Right atrium auricular region (tissue), 2 donors: ENCODE measurements at places on chromosomes 5 and 9.

GRCh38 chr5:40736103-40736875 lies 19.5 kb downstream of the TTC33 start:
- DNase-seq, result no peak

GRCh38 chr9:123753016-123753415 lies 176.9 kb downstream of the DENND1A start:
- no peak for DNase-seq

- DNase-seq, result no peak
These were observed 70.6 kb downstream of the LMX1B start for GRCh38 chr9:126684345-126684744.

GRCh38 chr9:33931326-33931725 lies 114.4 kb downstream of the UBE2R2 start:
- no peak for DNase-seq

DNA sequence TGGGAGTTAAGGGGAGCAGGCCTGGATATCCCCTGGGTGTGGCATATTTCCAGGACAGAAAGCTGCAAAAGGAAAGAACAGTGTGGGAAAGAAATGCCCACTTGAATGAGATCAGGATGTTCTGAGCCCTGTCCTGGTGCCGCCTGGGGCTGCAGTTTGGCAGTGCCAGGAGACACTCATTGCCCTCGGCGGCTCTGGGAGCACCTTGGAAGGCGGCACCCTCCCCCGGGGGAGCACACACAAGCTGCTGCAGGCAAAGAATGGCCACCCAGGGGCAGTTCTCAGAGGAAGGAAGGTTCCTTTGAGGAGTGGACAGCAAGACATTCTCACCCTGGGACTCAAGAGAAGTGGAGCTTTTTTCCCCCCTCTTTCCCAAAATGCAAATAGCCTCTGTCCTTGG lies 305.3 kb downstream of the NTRK2 start:
- DNase-seq, result no peak

DNA sequence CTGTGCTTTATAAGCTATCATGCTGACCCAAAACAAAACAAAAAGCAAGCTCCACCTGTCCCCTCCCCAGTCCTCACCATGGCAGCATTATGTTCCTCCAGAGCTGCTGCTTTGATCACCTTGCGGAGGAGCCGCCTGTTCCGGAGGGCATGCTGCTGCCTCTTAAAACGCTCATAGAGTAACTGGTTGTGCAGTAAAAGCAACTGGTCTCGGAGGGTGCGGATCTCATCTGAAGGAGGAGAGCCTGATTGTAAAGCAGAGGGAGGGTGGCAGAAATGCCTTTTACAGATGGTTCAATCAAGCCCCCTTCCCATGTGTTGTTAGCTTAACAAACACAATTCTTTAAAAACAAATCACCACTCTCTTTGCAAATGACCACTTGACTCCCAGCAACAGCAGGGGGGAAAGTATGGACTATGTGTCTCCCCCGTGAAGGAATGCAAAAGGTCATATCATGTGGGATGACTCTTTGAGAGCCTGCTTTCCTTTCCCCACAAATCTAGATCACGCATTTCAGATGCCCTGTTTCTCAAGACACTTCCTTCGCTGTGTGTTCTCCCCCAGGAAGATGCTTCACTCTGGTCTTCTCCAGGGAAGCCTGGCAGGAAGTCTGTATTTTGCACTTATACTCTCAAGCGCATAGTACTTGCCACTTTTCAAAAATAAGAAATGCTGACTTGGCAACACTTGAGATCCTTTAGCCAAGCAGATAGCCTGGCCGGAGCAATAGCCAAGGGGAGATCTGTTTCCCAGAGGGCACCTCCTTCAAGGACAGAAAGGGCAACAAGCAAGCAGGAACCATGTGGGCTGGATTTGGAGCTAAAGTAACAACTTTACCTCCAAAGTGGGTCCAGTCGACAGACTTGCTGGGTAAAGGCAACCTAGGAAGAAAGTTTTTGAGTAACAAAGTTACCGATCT lies 25.1 kb downstream of the SPACA9 start:
- no peak for DNase-seq

- DNase-seq, result no peak
These were observed 91.0 kb downstream of the NNT start for GRCh38 chr5:43694027-43694426.

DNA sequence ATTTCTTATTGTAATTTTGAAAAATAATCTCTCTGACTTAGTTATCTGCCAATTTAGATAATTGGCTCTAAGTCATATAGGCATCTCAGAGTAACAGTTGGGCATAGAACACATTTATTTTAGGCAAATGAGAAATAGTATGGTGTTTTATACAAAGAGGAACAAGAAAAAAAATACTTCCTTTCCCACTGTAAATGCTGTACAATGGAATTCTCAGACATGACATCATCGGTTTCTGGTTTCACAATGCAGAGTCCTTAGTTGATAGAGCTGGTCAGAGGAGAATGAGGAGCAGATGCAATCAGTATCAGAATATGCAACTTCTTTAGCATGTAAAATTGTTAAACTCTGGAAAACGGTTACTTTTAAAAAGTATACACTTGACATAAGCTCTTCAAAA lies 49.4 kb downstream of the PLK2 start:
- DNase-seq, result no peak

GRCh38 chr5:177354711-177355110 lies 3.0 kb upstream of the RGS14 start:
- DNase-seq, result no peak

DNA sequence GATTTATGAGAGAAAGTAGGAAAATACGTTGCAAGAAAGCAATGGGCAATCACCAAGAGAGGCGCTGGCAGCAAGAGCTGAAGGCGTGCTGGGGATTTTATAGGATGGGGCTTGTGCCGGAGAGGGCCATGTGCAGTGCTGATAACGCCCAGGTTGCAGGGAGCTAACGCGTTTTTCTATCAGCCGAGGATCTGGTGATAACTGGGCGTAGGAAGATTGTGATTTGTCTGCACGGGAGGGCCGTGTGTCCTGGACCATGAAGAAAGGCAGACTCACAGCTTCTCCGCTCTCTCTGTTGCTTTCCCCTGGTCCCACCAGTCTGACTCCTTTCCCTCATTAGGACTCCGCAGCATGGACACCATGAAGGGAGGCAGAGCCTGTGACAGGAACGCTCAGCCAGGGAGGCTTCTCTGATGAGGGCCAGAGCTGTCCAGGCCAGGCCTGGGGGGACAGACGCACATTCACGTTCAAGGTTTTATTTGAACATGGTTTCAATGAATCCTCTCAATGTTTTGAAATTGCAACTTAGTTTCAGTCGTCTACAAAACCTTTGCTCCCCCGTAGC lies 11.9 kb upstream of the CACNA1B start:
- DNase-seq, result no peak

DNA sequence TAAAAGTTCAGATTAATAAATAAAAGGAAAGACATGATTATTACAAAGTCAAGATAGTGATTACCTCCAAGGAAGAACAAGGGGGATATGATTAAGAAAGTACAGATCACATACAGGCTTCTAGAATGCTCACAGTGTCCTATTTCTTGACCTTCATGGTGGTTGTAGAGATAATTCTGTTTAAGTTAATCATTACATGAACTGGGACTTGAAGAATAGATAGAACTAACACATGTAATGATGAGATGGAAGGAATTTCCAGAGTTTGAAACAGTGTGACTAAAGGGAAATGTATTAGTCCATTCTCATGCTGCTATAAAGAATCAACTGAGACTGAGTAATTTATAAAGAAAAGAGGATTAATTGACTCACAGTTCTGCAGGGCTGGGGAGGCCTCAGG lies 72.7 kb downstream of the LURAP1L start:
- no peak for DNase-seq

- no peak for DNase-seq
These were observed 383.8 kb downstream of the NTRK2 start for GRCh38 chr9:85053206-85053786.

DNA sequence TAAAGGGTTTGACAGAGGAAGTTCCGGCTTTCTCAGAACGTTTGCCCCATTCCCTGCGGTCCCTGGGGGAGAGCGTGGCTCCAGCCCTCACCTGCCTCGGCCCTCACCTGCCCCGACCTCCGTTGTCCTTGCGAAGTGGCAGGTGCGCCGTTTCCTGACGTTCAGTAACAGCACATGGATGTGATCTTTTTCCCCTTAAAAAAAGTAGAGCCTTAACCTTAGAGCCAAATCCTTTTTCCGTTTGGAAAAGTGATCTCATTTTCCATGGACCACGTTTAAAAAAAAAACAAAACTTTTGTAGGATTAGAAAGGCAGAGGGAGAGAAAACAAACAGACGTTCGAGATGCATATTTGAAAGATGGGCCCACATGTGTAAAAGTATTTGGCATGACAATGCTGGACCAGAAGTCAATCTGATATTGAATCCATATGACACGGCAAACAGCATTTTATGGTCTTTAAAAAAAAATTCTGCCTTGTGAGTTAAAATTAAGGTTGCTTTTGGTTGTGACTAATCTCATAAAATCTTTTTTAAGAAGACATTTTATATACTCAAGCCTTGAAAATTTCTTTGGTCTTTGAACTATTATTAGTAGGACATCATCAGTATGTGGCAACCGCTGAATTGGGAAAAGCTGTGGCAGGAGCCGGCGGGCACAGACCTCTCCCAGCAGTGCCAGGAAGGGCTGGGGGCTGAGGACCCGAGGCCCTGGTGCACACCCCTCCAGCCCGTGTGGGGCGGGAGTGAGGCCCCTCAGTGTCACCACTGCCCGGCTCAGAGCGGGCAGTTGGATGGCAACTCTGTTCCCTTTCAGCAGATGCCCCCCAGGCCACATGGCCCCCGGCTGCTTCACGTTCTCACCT lies 42.5 kb upstream of the EXOC3 start:
- DNase-seq, result peak; percentile 40

GRCh38 chr9:131469356-131469755 lies 33.4 kb upstream of the POMT1 start:
- no peak for DNase-seq

GRCh38 chr5:168987543-168988300 lies 313.2 kb downstream of the SLIT3 start:
- peak; percentile 82 for DNase-seq

DNA sequence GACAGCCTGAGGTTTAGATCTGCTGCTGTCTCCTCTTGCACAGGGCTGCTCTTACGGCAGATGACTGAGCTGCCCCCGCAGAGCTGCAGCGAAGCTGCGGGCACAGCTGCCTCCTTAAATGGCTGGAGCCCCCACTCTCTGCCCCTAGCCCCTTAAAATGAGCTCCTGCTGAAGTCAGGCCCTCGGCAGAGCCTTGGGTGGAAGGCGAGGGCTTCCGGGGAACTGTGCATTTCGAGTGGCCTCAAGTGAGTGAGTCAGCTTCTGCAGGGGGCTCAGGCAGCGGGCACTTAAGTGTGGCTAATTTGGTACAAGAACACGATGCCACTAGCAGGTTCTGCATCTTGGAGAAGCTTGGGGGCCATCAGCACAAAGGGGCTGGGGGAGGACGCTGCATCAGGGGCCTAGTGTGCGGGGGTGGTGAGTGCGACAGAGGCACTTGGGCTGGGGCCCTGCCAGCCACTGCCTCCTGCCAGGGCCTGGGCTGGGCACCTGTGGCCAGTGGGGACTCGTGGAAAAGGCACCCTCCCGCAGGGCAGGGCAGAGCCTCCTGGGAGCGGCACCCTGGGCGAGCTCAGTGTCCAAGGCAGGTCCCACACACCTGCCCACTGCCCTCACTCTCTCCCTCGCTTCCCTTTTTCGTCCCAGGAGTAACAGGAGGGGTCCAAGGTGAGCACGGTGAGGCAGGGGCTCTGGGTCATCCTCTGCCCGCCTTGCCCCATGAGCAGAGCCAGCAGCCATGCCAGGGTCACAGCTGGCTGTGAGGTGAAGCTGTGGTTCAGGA lies 28.8 kb upstream of the RNU6ATAC start:
- DNase-seq, result no peak

DNA sequence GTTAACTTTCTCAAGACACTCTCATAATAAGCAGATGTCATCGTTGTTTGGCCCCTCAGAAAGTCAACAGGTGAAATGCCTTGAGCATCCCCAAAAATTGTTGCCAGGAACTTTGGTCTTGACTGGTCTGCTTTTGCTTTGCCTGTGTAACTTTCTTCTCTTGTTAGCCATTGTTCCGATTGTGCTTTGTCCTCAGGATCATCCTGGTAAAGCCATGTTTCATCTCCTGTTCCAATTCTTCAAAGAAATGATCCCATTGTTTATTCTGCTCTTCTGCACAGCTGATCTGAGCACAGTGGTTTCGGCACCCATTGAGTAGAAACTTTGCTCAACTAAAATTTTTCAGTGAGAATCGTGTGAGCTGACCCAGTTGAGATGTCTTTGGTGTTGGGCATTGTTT lies 8.1 kb upstream of the ZBED3 start:
- DNase-seq, result no peak

GRCh38 chr5:178416919-178417318 lies 173.3 kb downstream of the COL23A1 start:
- DNase-seq, result no peak

- no peak for DNase-seq
These were observed 171.7 kb downstream of the CACNA1B start for GRCh38 chr9:138049085-138049778.

DNA sequence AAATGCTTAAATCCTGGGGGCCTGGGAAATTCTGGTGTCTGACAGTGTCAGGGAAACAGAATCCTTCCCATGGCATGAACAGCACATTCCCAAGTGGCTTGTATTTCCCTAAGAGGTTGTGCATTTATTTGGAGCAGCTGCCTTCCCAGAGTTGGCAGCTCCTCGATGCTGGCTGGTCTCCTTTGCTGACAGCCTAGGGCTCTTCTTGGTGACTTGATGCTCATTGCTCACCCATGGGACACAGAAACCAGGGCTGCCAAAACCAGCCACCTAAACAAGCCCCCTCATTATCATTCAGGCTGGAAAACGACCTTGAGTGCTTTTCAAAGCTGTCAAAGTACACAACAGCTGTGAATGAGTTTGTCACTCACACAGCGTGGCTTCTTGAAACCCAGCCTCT lies 24.2 kb downstream of the ENHO start:
- no peak for DNase-seq

- no peak for DNase-seq
These were observed 6.7 kb upstream of the CDH6 start for GRCh38 chr5:31186672-31187267.

GRCh38 chr5:106522296-106522695 lies 1148.4 kb downstream of the EFNA5 start:
- no peak for DNase-seq

- DNase-seq, result peak; percentile 62
These were observed 789 bp downstream of the ACER2 start for GRCh38 chr9:19409401-19410194.

DNA sequence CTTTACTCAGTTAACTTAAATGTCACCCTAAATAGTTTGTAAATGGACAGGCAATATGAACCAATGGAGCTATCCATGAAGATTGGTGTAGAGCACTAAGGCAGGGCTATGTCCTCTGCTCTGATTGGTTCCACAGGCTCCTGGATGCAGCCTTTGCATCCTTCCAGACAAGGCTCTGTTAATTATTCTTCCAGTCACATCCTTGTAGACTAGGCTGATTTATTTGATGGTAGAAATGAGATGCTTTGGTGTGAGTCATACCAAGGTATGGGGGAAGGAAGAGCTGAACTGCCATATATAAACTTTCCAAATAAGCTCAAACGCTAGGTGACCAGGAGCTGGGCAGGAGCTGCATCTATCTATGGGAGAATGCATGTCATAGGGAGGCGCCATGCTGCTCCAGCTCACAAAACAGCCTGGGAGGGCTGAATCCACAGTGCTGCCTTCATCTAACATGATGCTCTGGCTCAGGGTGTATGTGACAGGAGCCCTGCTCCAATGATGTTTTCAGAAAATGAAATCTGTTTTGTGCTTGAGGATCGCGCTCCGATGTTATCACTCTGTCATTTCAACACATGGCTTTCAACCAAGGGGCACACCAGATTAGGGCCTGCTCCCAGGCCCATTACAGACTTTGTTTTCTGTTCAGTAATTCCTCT lies 818.0 kb upstream of the ZNF608 start:
- no peak for DNase-seq
